ENCODE measurements at places on chromosomes 1 and 21. TPM values are rescaled to one million over a fixed set of nuclear protein-coding genes. Genes with fewer than 3 reads are reported as not detected.

The PTAFR gene
- 2.6 TPM for total RNA-seq

The UBL4B gene
- total RNA-seq = not detected

The HRNR gene
- total RNA-seq = not detected

The CADM3 gene
- total RNA-seq = 100 TPM

The UBE2U gene
- not detected for total RNA-seq

The ADAMTS5 gene
- 5.8 TPM for total RNA-seq

DNA sequence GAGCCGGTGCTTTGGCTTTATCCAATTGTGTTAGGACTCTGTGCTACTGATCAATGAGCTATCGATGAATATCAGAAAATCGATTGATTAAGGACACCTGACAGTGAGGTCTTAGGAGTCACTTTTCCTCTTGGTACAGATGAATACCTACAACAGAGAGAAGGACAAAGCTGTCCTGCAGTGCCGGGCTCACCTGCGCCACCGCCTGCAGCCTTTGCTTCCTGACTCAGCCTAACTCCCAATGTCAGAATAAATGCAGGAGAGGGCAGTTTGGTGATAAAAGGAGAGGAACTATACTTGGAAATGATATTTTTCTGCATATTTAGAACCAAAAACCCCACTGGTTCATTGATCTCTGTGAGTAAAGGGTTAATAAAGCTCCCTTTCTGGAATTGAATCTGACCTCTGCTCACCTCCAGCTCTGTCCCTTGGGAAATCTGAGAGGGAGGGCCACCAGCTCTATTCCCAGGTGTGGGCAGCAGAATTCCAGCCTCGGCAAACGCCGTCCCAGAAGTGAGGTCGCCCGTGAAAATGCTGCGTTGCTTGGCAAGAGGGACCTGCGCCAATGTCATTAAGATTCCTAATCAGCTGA, 39.3 kb downstream of the POFUT2 start:
- no peak for DNase-seq

DNA sequence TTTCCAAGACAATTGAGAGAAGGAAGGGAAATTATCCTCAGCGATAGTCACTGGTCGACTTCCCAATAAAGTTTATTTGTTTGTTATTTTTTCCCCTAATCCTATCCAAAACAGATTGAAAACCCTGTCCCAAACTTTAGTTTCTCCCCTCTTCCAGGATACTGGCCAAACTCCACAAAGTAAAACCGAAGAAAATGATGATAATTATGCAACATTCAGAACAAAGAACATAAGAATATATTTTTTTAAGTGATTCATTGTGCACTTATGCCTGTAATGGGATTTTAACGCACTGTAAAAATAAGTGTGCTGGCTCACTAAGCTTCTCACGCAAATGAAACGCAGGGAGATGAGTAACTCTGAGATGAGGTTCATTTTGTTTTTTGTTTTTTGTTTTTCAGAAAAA, 6.0 kb downstream of the GLIS1 start:
- no peak for DNase-seq

- no peak for DNase-seq
These were observed 43.5 kb downstream of the ALPL start for GRCh38 chr1:21552715-21553114.

GRCh38 chr1:244989813-244990212, 125.5 kb upstream of the HNRNPU start:
- DNase-seq = no peak

DNA sequence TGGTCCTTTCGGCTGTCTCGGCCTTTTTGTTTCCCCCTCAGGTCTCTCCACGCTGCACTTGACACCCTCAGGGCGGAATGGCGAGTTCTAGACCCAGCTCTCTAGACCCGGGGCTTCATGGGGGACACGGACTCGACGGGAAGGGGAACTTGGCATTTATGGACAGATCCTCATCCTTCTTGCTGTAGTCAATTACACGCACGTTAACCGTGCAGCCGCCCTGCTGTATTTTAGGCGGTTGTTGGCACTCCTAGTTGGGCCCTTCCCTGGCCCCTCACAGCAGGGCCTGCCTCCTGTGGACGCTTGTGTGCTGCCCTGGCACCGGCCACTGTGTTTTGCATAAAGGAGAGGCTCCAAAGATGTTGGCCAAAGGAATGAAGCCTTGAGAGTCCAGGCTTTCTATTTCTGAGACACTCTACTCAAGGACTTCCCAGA, 558 bp upstream of the BTG3 start:
- no peak for DNase-seq

- DNase-seq = no peak
These were observed 38.2 kb upstream of the PKP1 start for GRCh38 chr1:201245082-201245481.

- no peak for DNase-seq
These were observed 67.2 kb downstream of the SLC35A3 start for GRCh38 chr1:100036718-100037655.

DNA sequence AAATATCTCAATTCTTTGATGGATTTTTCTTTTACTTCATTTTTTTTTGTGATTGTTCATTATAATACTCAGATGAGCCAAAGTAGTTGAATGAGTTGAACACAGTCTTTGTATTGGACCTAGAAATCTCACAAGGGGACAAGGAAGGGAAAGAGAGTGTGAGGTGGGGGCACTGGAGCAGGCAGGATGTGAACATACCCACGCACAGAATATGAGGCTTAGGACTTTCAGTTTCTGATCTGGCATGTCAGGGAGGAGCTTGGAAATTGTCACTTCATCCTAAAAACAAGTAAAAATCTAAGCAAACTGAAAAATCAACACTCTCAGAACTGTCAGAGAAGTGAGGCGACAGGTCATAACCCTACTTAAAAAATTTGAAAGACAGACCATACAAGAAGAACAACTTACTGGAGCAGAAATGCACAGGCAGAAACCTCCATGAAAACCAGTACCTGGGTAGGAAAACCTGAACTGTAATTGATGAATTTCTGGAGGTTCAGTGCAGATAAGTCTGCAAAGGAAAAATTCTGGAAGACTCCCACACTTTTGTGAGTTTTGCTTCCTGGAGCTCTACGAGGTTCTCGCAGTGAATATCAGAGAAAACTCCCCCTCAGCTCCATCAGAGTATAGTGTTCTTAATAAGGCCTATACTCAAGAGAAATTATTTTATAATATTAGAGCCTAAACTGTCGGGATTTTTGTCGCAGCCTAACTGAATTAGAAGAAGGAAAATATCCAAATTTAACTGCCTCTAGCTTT, 3.6 kb upstream of the PTGS2 start:
- no peak for DNase-seq

- DNase-seq = no peak
These were observed 50.5 kb downstream of the SIK1 start for GRCh38 chr21:43376478-43376882.

GRCh38 chr1:65832296-65832695, 39.6 kb downstream of the PDE4B start:
- no peak for DNase-seq

DNA sequence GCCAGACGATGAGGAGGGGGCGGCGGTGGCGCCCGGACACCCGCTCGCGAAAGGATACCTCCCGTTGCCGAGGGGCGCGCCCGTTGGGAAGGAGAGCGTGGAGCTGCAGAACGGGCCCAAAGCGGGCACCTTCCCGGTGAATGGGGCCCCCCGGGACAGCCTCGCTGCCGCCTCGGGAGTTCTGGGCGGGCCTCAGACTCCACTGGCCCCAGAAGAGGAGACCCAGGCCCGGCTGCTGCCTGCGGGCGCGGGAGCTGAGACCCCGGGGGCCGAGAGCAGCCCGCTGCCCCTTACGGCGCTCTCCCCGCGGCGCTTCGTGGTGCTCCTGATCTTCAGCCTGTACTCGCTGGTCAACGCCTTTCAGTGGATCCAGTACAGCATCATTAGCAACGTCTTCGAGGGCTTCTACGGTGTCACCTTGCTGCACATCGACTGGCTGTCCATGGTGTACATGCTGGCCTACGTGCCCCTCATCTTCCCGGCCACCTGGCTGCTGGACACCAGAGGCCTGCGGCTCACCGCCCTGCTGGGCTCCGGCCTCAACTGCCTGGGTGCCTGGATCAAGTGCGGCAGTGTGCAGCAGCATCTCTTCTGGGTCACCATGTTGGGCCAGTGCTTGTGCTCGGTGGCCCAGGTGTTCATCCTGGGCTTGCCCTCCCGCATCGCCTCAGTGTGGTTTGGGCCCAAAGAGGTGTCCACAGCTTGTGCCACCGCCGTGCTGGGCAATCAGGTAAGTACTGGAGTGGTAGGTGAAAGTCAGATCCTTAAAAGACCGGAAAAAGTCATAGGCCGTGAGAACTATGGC, 588 bp downstream of the FLVCR1 start:
- peak; percentile 41 for DNase-seq

DNA sequence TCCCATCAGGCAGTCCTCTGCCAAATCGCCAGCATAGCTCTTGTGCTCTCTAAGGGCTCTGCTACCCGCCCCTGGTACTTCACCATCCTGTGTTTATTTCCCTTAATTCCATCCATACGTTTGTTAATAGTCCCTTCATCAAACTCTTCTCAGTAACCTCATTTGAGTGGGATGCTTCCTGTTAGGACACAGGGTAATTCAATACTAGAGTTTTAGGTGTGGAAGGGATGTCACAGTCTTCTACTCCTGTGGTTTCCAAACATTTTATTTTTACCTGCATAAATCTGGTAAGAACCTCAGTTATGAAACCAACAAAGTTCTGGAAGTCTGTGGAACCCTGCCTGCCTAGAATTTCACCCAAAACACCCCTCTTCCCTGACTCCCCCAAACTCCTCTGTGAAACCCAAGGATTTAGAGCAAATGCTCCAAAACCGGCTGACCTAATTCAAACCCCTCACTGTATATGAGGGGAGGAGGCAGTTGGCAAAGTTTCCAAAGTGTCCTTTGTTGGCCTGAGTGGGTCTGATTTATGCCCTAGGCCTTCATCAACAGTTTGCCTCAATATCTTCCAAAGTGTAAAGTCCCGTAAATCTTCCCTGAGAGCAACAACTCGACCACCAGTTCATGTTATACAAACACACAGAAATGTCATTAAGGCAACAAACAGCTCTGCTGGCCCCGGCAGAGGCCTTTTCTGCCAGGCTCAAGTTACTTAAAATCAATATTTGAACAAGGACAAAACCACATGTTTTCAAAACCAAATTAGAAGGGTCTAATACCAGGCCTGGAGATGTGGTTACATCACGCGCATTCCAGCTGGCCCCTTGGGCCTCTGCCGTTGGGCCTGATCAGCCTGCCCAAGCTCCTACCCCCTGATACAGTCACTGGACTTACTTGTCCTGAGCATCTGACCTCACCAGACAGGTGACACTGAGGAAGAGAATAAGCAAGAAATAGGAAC, 82.4 kb upstream of the FGGY start:
- DNase-seq = no peak

DNA sequence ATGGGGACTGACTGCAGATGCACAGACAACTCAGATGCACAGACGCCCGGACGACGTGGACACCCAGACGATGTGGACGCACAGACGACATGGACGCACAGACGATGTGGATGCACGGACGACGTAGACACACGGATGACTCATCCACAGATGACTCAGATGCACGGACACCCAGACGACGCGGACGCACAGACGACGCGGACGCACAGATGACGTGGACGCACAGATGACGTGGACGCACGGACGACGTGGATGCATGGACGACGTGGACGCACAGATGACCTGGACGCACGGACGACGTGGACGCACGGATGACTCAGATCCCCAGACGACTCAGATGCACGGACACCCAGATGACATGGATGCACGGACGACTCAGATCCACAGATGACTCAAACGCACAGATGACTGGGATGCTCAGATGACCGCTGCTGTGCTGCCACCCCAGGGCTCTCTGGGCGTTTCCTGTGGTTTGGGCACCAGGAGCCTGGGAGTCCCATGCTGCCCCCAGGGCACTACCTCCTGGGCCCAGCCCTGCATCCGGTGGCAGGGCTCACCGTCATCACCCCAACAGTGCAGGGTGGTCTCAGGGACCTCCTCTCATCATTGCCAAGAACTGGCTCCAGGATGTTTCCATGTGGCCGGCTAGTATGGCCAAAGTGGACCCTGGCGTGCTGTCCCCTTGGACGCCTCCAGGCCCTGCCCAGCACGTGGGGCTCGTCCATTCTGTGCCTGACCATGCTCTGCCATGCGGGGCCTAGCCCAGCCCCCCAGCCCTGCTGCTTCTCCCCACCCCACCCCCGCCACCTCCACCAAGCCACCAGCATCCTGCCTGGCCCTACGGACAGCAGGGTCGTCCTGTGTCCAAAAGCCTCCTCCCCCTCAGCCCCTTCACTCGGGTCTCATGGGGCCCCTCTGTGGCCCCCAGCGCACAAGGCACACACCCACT, 14.0 kb downstream of the FAAP20 start:
- no peak for DNase-seq

- no peak for DNase-seq
These were observed 259.2 kb downstream of the GREM2 start for GRCh38 chr1:240352769-240353168.

DNA sequence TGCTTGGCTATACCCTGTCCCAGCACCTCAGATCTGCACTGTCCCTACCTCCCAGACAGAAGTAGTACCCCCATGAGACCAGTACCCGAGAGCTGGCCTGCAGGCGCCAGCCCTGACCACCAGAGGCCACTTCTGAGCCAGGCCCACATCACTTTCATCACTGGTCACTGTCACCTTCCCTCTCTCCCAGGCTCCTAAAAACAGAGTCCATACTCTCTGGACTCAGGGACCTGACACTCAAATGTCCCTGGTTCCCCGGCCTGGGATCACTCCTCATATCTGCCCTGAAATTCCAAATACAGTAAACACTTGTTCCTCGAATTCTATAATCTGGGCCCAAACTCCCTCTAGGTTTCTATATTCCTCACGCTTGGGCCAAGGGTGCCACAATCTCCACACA, 18.7 kb downstream of the TMEM53 start:
- no peak for DNase-seq

DNA sequence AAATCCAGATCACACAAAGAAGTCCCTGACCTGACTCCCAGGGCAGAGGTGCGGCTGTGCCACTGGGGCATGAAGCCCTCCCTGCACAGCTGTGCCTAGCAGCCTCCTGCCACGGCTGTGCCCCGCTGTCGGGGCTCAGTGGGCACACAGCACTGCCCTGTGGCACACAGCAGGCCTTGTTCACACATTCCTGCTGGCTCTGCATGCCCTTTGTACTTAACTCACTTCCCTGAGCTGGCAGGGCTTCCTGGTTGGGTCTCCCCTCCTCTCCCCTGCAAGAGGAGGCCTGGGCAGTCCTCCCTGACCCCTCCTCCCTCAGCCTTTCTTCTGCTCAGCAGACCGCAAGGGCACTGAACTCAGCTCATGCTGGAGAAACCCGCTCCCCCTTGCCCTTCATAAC, 14.8 kb downstream of the LHX4 start:
- no peak for DNase-seq

GRCh38 chr1:208551633-208552320, 307.6 kb upstream of the PLXNA2 start:
- no peak for DNase-seq

GRCh38 chr1:91161749-91162148, 139.9 kb upstream of the ZNF644 start:
- no peak for DNase-seq

- peak; percentile 71 for DNase-seq
These were observed 1.5 kb upstream of the KCNH1 start for GRCh38 chr1:211135342-211135950.
